ENCODE measurements at places on chromosomes 11 and 22.

- no peak for DNase-seq
Observed at GRCh38 chr11:64620381-64620971, 29.5 kb downstream of the SLC22A12 start.

GRCh38 chr11:69076129-69076791 is 27.5 kb downstream of the TPCN2 start:
- DNase-seq, result no peak

GRCh38 chr22:46661221-46661851 is 41.1 kb downstream of the GRAMD4 start:
- no peak for DNase-seq

- DNase-seq, result no peak
Observed at GRCh38 chr11:24900960-24901549, 404.2 kb downstream of the LUZP2 start.

- no peak for DNase-seq
Observed at GRCh38 chr11:96242191-96242847, 100.7 kb downstream of the MAML2 start.

- no peak for DNase-seq
Observed at GRCh38 chr22:35226958-35227647, 30.2 kb upstream of the HMGXB4 start.

- peak; percentile 14 for DNase-seq
Observed at GRCh38 chr11:17013548-17014320, 480 bp downstream of the PLEKHA7 start.

GRCh38 chr11:2569321-2569721 is 124.5 kb downstream of the KCNQ1 start:
- DNase-seq, result no peak

DNA sequence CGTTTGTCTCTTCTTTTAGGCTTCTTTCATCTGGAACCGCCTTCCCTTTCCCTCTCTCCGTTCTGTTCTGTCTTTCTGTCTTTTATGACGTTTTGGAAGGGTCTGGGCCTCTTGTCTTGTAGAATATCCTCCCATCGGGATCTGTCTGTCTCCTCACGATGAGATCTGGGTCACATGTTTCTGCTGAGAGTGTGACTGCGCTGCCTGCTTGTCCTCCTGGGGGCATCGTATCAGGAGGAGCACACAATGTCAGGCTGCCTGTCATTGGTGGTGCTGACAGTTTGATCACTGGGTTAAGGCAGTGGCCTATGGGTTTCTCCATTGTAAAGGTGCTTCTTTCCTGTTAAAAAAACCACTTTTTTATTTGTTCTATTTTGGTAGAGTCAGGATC is 60.4 kb upstream of the PARVG start:
- no peak for DNase-seq

- no peak for DNase-seq
Observed at GRCh38 chr11:59272771-59273372, 60.1 kb upstream of the MPEG1 start.

GRCh38 chr22:49622241-49623105 is 205.2 kb downstream of the BRD1 start:
- DNase-seq, result no peak

DNA sequence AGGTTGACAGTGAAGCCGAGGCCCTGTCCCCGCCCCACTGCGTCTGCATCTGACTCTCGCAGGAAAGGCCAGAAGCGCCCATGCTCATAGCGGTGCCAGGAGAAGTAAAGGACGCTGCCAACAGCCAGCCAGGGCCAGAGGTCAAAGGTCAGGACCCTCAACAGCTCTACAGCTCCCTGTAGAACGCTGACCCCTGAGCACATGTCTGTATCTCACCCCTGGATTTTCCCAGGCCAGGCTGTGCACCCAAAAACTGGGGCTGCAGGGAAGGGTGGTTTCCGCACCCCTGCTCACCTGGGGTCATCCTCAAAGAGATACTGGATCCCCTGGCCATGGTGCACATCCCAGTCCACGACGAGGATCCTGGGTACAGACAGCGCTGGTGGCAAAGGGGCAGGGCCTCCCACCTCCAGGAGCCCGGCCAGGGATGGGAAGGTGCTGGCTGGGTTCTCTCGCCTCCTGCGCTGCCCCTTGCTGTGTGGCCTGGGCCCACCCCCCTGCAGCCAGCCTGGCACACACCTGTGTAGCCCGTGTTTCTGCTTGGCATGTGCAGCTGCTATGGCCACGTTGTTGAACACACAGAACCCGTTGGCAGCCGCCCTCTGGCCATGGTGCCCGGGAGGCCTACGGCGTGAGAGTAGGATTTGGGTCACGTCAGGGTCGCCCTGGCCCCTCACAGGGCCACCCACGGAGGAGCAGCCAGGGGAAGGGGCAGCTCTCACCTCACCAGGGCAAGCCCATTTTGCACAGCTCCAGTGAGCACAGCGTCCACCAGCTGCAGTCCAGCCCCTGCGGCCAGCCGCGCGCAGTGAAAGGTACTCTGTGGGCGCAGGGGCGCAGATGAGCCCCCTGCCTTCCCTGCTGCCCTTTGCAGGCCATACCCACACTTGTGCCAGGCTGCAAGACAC is 1.5 kb downstream of the HDAC10 start:
- no peak for DNase-seq

- DNase-seq, result no peak
Observed at GRCh38 chr11:106854429-106854828, 163.8 kb downstream of the GUCY1A2 start.

DNA sequence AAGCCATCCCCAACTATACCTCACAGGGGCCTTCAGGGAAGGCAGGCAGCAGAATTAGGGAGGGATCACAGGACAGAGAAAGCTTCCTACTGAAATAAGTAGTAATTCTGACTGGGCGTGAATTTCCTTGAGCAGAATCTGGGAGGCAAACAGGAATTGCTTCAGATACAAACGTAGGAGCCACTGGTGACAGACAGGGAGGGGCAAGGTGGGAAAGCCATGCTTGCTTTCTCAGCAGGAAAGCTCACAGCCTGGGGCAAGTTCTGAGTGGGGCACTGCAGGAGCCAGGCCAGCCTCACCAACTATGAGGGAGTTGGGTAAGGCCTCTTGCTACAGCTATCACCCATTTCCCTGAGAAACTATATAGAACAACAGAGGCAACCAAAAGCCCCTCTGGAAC is 43.6 kb downstream of the ARHGAP32 start:
- DNase-seq, result no peak

- no peak for DNase-seq
Observed at GRCh38 chr11:104165014-104165413, 1.1 kb upstream of the PDGFD start.

- no peak for DNase-seq
Observed at GRCh38 chr11:62804310-62805075, 747 bp downstream of the NXF1 start.

GRCh38 chr11:75968021-75968625 is 153.1 kb downstream of the UVRAG start:
- no peak for DNase-seq

- DNase-seq, result no peak
Observed at GRCh38 chr22:43998679-43999264, 25.3 kb upstream of the PARVB start.

DNA sequence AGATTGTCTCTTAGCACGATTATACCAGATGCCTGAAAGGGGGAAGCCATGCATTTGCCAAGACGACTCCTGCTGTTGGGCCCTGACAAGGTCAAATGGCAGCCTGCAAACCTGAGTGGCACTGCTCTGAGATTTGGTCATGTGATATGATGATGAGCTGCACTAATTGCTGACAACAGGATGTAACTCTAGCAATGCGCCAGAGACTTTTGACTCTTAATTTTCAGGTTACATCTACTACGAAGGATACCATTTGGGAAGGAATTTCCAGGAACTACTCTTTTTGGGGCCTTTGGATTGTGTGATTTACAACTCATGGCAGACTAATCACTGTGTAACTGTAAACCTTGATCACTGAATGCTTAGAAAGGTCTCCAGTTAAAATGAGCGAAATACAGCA is 13.1 kb downstream of the TREH start:
- DNase-seq, result no peak

GRCh38 chr22:40107244-40107643 is 70.5 kb upstream of the TNRC6B start:
- peak; percentile 37 for DNase-seq

GRCh38 chr11:67265633-67266448 is 432 bp upstream of the GRK2 start:
- DNase-seq, result no peak

DNA sequence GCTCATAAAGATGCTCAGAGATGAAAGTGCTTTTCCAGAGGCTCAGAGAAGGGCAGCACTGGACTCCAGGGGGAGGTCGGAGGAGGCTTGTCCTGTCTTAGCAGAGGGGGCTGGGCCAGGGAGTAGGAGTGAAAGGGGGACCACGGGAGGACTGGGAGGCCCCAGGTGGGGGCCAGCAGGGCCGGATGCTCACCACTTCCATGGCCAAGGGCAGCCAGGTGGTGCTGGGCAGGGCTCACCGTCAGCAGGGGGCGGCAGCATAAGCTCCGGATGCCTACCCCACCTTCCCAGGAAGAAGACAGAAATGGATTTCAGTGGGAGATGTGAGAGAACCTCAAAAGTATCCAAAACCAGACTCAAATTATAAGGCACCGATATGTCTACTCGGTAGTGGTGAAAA is 11.0 kb downstream of the RAB36 start:
- no peak for DNase-seq

DNA sequence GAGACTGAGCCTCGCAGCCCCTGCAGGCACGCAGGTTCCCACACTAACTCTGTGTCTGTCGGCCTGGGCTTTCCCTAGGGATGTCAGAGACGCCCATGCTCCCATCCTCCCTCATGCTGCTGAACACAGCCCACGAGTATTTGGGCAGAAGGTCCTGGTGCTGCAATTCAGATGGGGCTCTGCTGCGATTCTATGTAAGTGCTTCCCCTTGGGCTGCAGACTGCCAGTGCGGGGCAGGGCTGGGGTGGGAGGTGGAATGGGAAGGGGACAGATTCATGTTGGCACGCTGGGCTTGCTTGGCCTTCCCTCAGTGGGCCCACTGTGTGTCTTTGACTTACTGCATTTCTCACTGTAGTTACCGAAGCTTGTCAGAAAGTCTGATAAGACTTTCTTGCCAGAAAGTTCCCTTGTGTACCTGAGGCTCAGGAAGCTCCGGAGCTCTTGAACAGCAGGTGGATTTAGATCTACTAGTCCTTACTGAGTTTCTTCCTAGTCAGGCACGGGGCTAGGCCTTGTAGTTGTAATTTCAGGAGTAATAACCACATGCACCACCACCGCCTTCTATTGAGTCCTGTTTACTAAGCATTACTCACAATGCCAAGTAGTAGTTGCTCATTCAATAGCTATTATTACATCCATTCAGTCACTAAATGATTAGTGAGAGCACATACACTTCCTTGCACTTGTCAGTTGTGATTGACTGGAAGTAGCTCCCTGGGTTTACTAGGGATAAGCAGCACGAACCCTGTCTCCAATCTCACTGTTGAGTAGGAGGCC is 65.2 kb downstream of the CABIN1 start:
- DNase-seq, result no peak

- no peak for DNase-seq
Observed at GRCh38 chr11:3675971-3676370, 4.8 kb upstream of the CHRNA10 start.

- no peak for DNase-seq
Observed at GRCh38 chr11:10683429-10683828, 10.1 kb downstream of the IRAG1 start.

GRCh38 chr22:42177891-42178336 is 47.3 kb upstream of the CYP2D6 start:
- no peak for DNase-seq
